ENCODE measurements at places on chromosomes 2 and 18.

DNA sequence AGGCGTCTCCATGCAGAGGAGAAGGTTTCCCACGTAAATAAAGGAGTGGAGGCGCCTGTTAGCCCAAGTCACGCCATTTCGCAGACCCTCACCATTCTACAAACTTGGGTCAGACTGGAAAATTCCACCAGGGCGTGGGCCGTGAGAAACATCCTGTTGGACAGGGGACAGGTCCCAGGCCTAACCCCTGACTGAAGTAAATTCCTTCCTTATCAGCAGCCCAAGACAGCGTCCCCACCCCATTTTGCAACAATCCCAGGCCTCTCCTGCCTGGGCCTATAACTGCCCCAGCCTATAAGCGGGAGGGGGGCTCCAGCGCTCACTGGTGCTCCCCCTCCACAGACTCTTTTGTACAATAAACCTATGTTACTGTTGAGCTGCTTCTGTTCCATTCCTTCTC is 57.3 kb upstream of the CBLN2 start:
- no peaks in the 10 kb centered on the region for H3K36me3 ChIP-seq
- DNase-seq, result no peak
- no peak overlapping the region for H3K4me3 ChIP-seq
- H3K27ac ChIP-seq, result peak overlapping the region; percentile 43
- no peaks in the 10 kb centered on the region for H3K27me3 ChIP-seq

DNA sequence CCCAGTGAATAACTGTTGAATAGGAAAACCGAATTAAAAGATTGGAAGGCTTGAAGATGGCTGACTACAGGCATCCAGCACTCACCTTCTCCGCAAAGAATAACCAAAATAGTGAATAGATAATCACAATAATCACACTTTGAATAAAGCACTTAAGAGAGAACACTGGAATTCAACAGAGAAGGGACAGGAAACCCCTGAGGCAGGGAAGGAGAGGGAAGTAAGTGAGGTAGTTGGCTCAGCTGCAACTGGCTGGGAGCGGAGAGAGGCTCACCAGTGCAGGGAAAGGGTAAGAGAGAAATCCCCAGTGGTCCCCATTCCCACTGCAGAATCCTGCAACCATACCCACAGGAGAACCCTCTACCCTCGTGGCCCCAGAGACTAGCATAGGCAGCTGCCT is 246.6 kb upstream of the NCKAP5 start:
- no peak for DNase-seq
- no peak overlapping the region for H3K4me3 ChIP-seq
- no peak overlapping the region for H3K27ac ChIP-seq
- peaks cover 5% of the 10 kb centered on the region for H3K27me3 ChIP-seq
- no peaks in the 10 kb centered on the region for H3K36me3 ChIP-seq
- H3K4me1 ChIP-seq, result no peaks in the 10 kb centered on the region

DNA sequence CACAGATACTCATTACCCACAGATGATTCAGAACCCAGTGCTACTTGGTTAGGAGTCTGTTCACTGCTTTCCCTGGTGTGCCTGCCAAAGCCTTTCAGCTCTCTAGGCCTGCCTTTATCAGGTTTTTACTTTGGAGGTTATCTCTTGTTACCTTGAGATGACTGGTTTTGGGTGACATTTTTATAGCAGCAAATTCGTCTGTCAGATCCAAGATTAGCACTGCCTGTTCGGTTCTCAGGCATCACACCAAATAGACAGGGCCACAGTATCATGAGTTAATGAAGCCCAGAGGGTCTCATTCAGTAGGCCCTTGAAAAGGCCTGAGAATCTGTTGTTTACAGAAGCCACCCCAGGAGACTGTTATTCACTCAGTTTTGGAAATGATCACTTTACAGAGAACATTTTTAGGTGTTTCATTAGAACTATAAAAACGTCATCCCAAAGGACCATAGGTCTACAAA is 121.2 kb downstream of the OSBPL6 start:
- DNase-seq, result no peak
- H3K27ac ChIP-seq, result no peak overlapping the region
- no peak overlapping the region for H3K4me3 ChIP-seq
- H3K4me1 ChIP-seq, result peaks cover 5% of the 10 kb centered on the region
- H3K36me3 ChIP-seq, result no peaks in the 10 kb centered on the region
- H3K27me3 ChIP-seq, result no peaks in the 10 kb centered on the region

GRCh38 chr2:160541745-160542144 is 48.1 kb upstream of the RBMS1 start:
- no peaks in the 10 kb centered on the region for H3K27me3 ChIP-seq
- H3K36me3 ChIP-seq, result no peaks in the 10 kb centered on the region
- no peak overlapping the region for H3K27ac ChIP-seq
- H3K4me3 ChIP-seq, result no peak overlapping the region
- no peak for DNase-seq

DNA sequence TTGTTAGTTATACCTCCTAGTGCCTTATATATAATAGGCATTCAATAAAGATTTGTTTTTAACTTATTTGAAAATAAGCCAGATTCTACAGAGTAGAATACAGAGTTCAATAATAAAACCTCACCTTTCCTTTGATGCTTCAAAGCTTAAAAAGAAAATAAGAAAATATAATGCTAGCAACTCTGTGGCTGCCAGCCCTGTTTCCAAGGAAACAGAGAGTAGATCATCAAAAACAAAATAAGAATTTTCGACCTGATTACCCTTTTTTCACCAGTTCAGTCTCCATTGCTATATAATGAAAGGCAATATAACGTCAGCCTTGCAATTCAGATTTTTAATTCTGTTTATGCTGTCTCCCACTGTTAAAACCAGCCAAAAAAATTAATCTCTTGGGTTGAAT is 8.9 kb upstream of the PGAP1 start:
- no peaks in the 10 kb centered on the region for H3K4me1 ChIP-seq
- no peak overlapping the region for H3K27ac ChIP-seq
- H3K4me3 ChIP-seq, result no peak overlapping the region
- no peaks in the 10 kb centered on the region for H3K27me3 ChIP-seq

- no peak overlapping the region for H3K27ac ChIP-seq
- H3K27me3 ChIP-seq, result no peaks in the 10 kb centered on the region
- DNase-seq, result no peak
- H3K4me3 ChIP-seq, result no peak overlapping the region
- H3K4me1 ChIP-seq, result no peaks in the 10 kb centered on the region
Observed at GRCh38 chr18:39871961-39872360, 2083.1 kb upstream of the PIK3C3 start.

DNA sequence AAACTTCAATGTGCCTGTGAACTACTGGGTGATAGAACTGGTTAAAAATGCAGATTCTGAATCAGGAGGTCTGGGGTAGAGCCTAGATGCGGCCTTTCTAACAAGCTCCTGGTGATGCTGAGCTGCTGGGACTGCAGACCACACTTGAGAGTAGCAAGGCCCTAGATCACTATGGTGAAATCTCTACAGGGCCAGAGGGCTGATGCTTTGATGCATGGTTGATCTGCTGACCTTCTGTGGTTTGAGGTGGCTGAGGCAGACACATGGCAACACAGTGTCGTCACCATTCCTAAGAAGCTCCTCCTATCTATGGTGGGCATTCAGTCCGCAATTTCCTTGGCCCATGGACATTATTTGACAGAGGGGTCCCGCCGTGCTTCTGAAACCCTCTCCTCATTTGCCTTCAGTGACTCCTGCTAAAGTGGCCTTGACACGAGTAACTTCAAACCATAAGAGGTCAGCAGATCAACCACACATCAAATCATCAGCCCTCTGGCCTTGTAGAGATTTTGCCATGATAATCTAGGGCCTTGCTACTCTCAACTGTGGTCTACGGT is 19.8 kb downstream of the CCDC68 start:
- no peaks in the 10 kb centered on the region for H3K27me3 ChIP-seq
- H3K27ac ChIP-seq, result no peak overlapping the region

DNA sequence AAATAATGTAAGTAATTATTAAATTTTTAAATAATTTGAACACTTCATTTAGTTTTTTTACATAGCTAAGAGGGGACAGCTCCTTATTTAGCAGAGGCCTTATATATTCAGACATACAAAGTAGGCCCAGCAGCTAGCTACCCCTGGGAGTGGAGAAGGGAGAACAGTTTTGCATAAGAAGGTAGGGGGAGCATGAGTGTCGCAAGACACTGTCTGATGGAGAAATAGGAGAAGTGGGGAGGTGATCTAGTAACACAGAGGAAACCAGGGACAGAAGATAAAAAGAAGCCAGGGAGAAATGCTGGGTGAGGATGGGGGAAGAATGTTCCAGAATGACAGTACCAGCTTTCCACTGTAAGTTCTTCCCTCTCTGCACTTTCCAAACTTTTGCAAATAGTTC is 16.0 kb upstream of the RGPD4 start:
- H3K27me3 ChIP-seq, result no peaks in the 10 kb centered on the region
- DNase-seq, result no peak
- H3K27ac ChIP-seq, result no peak overlapping the region
- no peaks in the 10 kb centered on the region for H3K36me3 ChIP-seq
- no peaks in the 10 kb centered on the region for H3K4me1 ChIP-seq

GRCh38 chr2:151051574-151052220 is 210.0 kb downstream of the RBM43 start:
- H3K36me3 ChIP-seq, result no peaks in the 10 kb centered on the region
- no peaks in the 10 kb centered on the region for H3K27me3 ChIP-seq
- no peak overlapping the region for H3K27ac ChIP-seq
- DNase-seq, result peak; percentile 45

DNA sequence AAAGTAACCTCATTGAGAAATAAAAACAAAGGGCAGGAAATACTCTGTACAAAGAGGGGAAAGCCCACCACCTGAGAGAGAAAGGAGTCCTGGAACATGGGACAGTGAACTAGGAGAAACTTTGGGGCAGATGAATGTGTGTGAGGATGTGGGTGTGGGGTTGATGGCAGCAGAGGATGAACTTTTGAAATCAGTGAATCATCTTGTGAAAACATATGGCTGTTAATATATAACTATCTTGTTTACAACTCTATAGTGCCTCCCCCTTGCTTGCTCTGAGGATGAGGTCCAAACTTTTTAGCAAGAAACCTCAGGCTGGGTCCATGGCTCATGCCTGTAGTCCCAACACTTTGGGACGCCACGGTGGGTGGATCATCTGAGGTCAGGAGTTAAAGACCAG is 171.8 kb upstream of the LHCGR start:
- DNase-seq, result no peak
- no peaks in the 10 kb centered on the region for H3K36me3 ChIP-seq
- H3K27me3 ChIP-seq, result no peaks in the 10 kb centered on the region
- H3K27ac ChIP-seq, result no peak overlapping the region
- H3K4me1 ChIP-seq, result no peaks in the 10 kb centered on the region
- no peak overlapping the region for H3K4me3 ChIP-seq

GRCh38 chr2:159030674-159031380 is 62.4 kb downstream of the TANC1 start:
- peaks cover 25% of the 10 kb centered on the region for H3K4me1 ChIP-seq
- H3K27me3 ChIP-seq, result no peaks in the 10 kb centered on the region
- no peaks in the 10 kb centered on the region for H3K36me3 ChIP-seq

DNA sequence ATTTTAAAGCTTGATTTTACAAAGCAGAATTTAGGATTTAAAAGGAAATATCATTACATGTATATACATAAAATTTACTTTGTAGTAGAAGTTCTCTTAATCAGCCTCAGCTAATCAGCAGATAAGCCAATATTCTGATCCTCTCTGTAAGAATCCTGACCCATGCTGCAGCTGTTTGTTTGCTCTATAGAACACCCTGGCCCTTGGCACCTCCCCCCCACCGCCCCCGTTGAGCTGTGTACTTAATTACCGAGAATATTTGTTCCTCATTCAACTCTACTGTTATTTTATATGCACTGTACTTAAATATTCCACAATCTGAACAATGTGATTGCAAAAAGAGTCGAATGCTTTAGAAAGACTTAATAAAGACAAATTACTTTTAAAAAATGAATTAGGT is 98.0 kb downstream of the EVA1A start:
- H3K27ac ChIP-seq, result no peak overlapping the region
- no peak for DNase-seq
- no peak overlapping the region for H3K4me3 ChIP-seq
- H3K4me1 ChIP-seq, result peaks cover 4% of the 10 kb centered on the region
- H3K27me3 ChIP-seq, result no peaks in the 10 kb centered on the region
- no peaks in the 10 kb centered on the region for H3K36me3 ChIP-seq

DNA sequence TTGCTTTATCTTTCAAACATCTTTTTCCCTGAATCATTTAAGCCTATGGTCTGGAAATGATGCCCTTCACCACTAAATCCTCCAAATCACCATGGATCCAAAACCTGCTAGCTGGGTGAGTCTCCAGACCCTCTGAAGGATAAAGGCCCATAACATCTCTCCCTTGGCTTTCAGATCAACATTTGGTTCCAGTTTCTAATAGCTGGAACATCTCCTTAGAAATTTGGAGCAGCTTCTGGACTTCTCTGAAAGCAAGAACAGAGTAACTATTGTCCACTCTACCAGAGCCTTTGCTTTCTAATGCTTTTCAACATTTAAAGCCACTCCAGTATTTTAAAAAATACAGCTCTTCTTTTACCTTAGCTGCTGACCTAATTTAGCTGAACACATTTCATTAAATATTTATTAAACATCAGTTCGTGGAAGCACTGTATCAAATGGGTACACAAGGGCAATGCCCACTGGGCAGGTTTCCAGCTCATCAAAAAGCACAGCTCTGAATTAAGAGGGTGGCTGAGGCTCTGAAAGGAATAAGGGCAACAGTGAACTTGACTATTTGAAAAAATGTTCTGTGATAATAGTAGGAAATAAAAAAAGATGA is 75.3 kb downstream of the GALNT3 start:
- no peak overlapping the region for H3K27ac ChIP-seq
- no peaks in the 10 kb centered on the region for H3K4me1 ChIP-seq
- no peaks in the 10 kb centered on the region for H3K27me3 ChIP-seq
- DNase-seq, result no peak
- H3K4me3 ChIP-seq, result no peak overlapping the region
- H3K36me3 ChIP-seq, result no peaks in the 10 kb centered on the region

DNA sequence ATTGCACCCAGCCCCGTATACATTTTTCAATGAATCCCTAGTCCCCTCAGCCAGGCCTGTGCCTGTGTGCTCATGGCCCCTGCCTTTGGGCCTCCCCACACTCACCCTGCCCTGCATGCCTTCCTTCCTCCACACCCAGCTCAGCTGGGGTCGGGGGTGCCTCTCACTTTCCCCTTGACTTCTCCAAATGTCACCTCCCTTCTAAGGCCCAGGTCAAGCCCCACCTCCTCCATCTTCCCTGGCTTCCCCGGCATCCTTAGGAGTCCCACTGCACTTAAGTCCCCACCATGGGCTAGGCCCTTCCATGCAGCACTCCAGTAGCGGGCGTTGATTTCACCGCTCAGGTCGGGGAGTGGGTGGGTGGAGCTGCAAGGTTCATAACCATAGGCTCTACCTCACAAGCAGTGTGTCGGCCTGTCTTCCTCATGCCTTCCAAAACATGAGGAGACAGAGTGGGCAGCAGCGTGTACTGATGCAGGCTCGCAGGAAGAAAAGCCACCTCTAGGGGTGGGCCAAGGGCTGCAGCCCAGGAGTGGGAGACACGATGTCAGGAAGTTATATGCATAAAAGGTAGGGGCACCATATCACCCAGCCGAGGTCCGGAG is 47.7 kb downstream of the DNMT3A start:
- no peak overlapping the region for H3K4me3 ChIP-seq
- DNase-seq, result no peak
- H3K4me1 ChIP-seq, result no peaks in the 10 kb centered on the region

GRCh38 chr2:44543773-44544725 is 182.3 kb downstream of the CAMKMT start:
- no peaks in the 10 kb centered on the region for H3K27me3 ChIP-seq
- no peaks in the 10 kb centered on the region for H3K4me1 ChIP-seq
- H3K36me3 ChIP-seq, result no peaks in the 10 kb centered on the region
- H3K4me3 ChIP-seq, result no peak overlapping the region
- DNase-seq, result no peak

Measured in hepatocyte (in vitro differentiated cells).